Pancreas (tissue), 10 donors: ENCODE measurements at places on chromosomes 5 and 9.

- DNase-seq: no peak
These were observed 200.4 kb downstream of the ARRDC3 start for GRCh38 chr5:91182763-91183162.

DNA sequence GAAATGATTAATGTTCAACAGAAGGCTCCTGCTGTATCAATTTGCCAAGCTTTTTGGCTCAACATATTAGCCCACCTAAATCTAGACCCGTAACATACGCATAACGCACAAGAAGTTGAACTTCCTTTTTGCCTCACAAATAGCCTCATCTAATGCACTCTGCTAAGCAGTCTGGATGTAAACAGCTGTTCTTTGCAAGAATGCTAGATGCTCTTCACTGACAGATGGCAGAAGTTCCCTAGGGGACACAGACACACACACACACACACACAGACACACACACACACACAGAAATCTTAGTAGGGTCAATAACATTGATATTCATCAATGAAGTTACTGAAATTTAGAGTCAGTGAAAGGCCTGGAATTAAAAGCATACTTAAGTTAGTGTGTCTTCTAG is 13.2 kb upstream of the PCA3 start:
- no peak for DNase-seq

DNA sequence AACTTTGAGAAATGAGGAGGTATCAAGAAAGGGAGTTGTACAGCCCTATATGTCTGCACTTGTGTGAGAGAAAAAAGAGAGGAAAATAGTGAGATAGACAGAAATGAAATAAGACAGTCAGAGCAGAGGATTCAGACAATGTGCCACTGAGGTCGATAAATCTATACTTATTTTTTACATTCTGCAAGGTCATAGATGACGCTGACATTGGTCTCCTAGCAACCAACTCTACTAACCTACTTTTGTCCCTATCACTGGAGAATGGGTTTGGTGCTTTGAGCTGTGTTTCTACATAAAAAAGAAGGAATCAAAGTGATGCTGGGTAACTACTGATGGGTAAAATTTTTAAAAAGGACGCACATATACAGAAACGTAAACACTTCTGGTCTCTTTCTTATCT is 573.3 kb upstream of the RORB start:
- no peak for DNase-seq

DNA sequence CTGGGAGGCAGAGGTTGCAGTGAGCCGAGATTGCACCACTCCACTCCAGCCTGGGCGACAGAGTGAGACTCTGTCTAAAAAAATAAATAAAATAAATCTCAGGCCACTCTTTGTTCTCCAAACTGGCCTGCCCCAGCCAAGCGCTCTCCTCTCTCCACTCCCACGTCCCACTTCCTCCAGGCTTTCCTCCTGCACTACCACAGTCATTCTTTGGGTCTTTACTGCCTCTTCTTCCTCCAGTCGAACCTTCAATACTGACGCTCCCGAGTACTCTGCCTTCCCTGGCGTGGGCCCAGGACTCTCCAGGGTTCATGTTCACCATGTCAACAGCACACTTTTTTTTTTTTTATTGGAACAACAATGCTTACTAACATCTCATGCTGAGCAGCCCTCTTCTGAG is 23.9 kb downstream of the RNF130 start:
- DNase-seq: peak; percentile 64

DNA sequence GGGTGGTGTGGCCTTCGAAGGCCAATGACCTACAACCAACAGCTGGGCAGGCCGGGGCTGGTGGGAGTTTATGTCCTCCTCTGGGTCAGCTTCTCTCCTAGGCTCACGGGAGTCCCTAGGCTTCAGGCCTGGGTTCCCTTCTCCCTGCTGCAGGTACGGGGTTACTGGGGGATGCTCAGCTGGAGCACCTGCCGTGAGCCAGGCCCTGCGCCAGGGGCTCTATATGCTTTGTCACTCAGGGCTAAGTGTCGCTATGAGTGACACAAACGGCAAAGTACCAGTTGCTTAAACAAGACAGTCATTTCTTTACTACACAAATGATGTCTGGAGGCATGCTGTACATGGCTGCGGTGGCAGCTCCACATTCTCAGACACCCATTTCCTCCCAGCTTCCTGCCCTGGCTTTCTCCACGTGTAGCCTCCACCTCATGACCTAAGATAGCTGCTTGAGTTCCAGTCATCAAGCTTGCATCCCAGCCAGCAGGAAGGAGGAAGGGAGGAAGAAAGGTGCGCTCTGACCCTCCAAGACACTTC is 22.5 kb upstream of the NINJ1 start:
- DNase-seq: no peak

- no peak for DNase-seq
These were observed 84.8 kb downstream of the MVB12B start for GRCh38 chr9:126411225-126411947.

DNA sequence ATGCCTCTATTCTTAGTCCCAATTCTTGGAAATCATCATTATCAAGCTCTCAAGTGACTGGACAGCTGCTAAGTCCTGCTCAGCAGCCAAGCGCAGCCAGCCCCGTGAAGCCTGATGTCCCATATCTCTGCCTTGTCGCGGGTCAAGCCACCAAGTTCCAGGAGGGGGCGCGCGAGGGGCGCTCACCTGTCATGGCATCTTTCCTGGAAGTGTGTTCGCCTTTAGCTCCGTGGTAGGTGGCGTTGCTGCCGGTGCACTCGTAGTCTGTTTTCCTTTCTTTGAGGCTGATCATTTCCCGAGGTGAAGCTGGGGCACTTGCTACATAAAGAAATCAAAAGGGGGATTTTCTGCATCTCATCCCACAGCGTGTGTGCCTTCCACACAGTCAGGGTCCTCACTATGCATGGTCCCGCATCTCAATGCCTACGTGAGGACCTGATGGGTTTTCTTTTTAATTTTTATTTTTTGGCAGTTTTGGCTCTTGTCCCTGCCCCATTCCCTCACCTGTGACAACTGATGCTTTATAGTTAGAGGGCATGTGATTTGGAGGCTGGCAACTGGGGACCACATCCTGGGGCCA is 227.0 kb upstream of the DAP start:
- peak; percentile 71 for DNase-seq

DNA sequence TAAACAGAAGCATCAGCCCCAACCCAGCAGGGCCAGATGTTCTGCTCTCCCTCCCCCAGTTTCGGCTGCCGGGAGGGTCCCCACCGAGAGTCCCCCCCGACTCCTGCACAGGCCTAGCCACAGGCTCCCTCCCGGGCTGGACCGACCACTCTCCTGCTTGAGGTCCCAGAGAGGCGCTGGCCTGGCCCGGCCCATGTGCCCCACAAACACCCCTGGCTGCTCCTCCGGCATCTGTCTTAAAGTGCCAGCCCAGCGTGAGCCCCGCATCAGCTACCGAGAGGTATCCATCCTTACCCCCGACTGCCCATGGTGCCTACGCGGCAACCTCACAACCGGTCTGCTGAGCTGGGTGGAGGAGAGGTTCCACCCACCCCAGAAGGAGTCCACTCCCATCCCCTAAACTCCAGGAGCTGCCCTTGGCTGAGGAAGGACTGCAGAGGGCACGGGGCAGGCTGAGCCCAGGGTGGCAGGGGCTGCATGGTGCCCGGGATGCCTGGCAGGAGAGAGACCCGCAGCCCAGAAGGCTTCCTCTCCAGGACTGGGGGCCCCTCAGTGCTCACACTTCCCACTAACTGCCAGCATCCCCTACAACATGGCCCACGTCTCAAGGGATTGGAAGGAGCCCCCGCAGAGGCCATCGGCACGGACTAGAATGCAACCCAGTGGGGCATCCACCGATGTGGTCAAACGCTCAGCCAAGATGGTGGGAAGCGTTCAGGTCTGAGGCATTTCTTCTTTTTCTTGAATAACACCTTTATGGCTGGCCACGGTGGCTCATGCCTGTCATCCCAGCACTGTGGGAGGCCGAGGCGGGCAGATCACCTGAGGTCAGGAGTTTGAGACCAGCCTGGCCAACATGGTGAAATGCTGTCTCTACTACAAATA is 15.6 kb upstream of the EGFL7 start:
- DNase-seq: peak; percentile 12

DNA sequence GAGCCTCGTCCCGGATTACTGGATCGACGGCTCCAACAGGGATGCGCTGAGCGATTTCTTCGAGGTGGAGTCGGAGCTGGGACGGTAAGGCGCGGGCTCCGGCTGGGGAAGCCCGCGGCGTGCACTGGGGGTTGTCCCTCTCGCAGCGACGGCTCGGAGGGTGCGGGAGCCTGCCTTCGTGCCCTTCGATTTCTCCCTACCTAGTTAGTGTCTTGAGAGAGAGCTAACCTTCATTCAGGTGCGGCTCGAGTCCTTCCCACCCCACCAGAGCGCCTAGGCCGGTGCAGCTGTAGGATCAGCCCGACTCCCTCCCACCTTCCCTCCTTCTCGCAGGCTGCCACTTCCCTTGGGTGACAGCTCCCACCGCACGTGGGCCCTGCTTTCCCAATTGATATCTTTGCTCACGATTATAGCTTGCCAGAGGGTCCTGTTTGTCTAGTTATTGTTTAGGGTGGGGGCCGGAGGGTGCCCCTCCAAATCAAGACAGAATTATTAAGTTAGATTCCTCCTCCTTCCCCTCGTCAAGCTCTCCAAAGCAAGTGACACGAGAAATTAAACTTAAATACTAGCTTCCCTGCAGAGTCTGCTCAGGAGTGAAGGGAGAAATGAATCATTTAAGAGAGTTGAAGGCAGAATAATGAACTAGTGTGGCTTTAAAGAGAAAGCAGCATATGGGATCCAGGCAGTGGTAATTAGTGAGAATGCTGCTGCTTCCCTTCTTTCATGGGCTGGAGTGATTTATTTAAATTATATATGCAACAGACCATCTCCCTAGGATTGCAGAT is 569 bp downstream of the CAMK4 start:
- no peak for DNase-seq

- DNase-seq: peak; percentile 82
These were observed 1.8 kb downstream of the LURAP1L start for GRCh38 chr9:12776513-12777055.

- peak; percentile 86 for DNase-seq
These were observed 243.6 kb downstream of the AUH start for GRCh38 chr9:91117959-91118703.

- DNase-seq: no peak
These were observed 202.5 kb downstream of the PAX5 start for GRCh38 chr9:36831381-36832161.

- DNase-seq: no peak
These were observed 311.3 kb downstream of the ASTN2 start for GRCh38 chr9:117103438-117104110.

DNA sequence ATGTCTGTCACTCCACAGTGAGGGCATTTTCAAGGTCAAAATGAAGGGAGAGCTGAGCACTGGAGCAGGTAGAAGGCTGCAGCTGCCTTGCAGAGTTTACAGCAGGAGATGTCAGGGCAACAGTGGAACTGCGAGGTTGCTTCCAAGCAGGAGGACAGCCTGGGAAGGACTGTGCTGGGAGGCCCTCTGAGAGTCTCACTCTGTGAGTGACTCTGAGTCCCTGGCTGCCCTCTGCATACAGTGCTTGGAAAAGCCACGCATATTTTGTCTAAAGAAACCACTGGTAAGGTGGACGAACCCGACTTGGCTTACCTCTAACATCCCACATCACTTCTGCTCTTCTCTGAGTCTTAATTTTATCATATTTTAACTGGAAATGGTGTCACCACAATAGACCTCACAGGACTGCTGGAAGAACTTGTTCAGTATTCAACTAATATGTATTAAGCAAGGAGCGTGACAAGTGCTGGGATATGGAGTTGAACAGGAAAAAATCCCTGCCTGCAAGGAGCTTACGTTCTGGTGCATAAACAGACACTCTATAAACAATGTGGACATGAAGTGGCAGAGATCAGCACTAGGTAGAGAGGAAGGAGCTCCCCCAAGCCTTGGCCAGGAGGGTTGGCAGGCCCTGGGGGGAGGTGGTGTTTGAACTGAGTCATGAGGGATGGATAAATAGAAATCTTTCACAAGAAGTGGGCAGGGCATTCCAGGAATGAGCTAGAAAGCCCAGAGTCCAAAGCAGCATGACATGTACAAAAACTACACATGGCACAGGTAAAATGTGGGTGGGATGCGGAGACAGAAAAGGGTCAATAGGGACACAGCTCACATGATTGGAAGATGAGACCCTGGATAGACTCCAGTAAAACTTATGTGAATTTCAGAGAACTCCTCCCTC is 64.0 kb upstream of the FOXE1 start:
- no peak for DNase-seq

DNA sequence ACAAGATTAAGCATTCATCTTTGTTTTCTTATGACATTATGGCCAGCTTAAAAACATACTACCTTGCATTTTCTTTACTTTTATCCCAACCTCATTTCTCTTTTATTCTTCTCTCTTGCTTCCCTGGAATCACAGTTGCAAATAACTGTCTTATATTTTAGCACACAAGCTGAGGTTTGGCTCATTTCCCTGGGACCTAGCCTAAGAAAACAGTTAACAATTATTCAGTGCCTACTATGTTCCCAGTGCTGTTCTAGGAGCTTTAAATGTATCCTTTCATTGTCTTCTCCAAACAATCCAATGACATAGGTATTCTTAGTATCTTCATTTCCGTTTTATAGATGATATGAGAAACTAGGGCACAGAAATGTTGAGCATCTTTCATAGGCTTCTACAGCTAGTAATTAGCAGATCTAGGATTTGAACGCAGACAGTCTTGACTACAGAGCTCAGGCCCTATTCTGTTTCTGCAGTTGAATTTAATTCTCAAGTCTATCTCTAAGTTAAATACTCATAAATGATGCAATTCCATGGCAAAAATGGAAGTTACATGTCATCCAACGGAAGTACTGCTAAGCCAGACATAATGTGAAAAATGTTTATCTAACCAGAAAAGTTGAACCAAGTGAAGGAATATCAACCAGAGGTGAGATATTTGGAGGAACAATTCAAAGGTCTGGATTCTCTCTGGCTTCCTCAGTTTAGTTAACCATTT is 52.3 kb upstream of the MTAP start:
- DNase-seq: no peak

GRCh38 chr5:101897914-101898313 is 398.2 kb downstream of the SLCO4C1 start:
- DNase-seq: no peak

DNA sequence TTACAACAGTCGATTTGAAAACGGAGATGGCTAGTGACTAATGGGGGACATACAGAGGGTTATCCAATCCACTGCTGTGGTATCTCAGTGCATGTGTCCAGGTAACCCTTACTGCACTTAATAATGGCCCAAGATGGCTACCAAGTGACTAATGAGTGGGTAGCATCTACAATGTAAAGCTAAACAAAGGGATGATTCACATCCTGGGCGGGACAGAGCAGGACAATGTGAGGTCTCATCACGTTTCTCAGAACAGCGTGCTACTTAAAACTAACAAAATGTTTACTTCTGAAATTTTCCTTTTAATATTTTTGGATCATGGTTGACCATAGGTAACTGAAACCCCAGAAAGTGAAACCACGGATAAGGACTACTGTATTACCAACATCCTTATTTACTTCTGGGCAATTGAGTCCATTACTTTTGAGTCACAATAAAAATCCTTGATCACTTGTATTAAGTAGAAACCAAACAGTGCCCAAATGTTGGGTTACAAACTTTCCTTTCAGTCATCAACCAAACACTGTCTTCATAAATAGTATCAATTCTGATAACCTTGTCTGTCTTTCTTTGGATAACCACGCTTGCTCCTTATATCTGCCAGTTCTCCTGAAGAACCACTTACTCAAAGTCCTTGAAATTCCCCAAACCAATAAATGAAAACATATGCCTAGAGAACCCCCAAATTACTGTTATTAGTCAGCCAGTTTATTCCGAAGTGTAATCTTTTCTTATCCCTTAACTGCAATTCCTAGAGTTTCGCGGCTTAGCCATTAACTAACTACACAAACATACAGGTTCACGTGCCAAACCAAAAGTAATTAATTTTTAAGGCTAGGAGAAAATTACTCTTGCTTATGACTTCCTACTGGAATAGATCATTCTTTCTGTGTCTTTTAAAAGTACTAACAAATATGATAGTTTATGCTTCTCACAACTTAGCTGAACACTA is 59.7 kb downstream of the ELL2 start:
- no peak for DNase-seq
